ENCODE measurements at places on chromosomes 4 and X. TPM values are rescaled to one million over a fixed set of nuclear protein-coding genes. Genes with fewer than 3 reads are reported as not detected.

CCDC120 gene
- total RNA-seq: 1.7 TPM

ODAPH gene
- total RNA-seq: not detected

DSPP gene
- total RNA-seq: not detected

SPANXA1 gene
- total RNA-seq: not detected

METAP1 gene
- 56.2 TPM for total RNA-seq

SPON2 gene
- total RNA-seq: 19.8 TPM

OTC gene
- total RNA-seq: not detected

H2BW2 gene
- not detected for total RNA-seq

RGN gene
- 17.1 TPM for total RNA-seq

DNA sequence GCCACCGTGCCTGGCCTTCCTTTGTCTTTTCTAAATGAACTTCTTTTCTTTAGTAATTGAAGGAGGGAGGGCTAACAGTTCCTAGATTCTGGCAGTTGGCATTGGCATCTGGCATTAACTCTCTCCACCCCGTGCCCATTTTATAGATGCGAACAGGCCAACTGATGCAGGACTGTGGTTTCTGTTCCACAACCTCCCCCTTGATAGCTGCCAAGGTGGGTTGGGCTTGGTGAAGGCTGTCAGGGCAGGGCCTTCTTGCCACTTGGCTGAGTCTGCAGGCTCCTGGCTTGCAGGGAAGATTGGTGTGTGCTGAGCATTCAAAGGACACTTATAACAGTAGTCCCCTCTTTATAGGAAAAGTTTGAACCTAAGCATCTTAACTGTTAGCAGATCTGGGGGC lies 4.3 kb downstream of the SOWAHD start:
- DNase-seq: peak; percentile 51

DNA sequence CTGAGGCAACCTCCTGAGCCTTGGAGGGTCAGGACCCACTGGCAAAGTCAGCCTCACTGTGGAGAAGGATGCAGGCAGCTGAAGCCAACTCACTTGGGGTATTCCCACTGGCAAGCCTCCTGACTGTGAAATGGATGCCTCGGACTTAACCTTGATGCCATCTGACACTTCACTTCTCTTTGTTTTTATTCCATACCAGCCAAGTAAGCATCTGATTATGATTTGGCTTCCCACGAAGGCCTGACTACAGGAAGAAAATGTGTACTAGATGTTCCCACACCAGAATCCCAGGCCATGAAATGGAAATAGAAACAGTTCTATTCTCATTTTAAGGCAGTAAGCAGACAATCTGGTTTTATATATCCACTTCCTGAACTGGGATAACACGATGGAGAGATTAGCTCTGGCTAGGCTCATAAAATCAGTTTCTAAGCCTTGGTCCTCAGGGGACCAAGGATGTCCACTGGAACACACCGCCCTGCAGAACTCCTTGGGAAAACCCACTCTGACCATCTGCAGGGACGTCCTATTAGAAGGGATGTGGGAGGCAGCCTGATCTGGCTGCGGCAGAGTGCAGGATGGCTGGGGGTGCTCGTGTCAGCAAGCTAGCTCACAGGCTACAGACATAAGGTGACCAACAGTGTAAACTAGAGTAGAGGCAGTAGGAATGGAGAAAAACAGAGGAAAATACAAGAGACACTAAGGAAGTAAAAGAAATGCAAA lies 89.3 kb downstream of the TSPAN5 start:
- DNase-seq: no peak

- no peak for DNase-seq
Measured at GRCh38 chrX:15206306-15206705, 63.6 kb downstream of the ASB9 start.

GRCh38 chr4:45778514-45778913 lies 345.3 kb downstream of the GABRG1 start:
- DNase-seq: no peak

DNA sequence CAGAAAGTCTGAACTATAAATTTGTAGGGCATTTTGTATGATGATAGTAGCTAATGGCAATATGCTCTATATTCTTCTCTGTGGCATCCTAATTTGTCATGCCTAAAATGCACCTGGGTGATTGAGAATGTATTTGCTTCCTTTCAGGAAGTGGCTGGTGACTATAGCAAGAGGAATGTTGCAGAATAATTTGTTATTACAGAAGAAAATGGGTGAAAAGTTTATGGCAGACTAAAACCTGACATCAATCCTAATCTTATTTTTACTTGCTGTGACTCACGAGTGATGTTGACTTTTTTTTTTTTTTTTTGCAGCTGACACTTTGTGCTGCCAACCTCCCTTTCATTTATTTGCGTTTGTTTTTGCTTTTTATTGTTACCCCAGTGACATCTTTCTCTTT lies 141.1 kb downstream of the MSL3 start:
- DNase-seq: no peak

- no peak for DNase-seq
Measured at GRCh38 chr4:40458683-40459082, 123.5 kb downstream of the CHRNA9 start.

GRCh38 chr4:171812665-171813525 lies at the start of gene GALNTL6:
GALNTL6 (plus strand) TSS chr4:171813404.
- no peak for DNase-seq

- DNase-seq: no peak
Measured at GRCh38 chr4:182640932-182641331, 276.3 kb downstream of the DCTD start.

- no peak for DNase-seq
Measured at GRCh38 chr4:84792366-84793301, 173.9 kb downstream of the WDFY3 start.

- DNase-seq: no peak
Measured at GRCh38 chr4:53711926-53712325, 120.6 kb upstream of the LNX1 start.

GRCh38 chrX:54978448-54978847 lies 15.5 kb downstream of the PFKFB1 start:
- DNase-seq: no peak

GRCh38 chr4:76216524-76216923 lies 2.9 kb upstream of the SCARB2 start:
- no peak for DNase-seq

DNA sequence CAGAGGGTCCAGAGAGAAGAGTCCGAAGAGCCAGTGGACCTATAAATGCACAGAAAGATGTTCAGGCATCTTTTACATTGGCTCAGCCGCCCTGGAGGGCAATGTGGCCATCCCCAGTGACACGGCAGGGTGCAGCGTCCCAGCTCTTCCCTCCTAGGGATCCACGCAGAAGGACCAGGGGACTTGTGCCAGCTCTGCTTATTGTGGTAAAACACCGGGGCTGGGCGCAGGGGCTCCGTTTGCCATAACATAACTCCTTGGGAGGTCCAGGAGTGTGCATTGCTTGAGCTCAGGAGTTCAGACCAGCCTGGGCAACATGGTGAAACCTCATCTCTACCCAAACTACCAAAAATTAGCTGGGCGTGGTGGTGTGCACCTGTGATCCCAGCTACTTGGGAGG lies 70.2 kb downstream of the CPZ start:
- DNase-seq: no peak

- no peak for DNase-seq
Measured at GRCh38 chr4:76998251-76998901, 48.8 kb downstream of the SEPTIN11 start.

DNA sequence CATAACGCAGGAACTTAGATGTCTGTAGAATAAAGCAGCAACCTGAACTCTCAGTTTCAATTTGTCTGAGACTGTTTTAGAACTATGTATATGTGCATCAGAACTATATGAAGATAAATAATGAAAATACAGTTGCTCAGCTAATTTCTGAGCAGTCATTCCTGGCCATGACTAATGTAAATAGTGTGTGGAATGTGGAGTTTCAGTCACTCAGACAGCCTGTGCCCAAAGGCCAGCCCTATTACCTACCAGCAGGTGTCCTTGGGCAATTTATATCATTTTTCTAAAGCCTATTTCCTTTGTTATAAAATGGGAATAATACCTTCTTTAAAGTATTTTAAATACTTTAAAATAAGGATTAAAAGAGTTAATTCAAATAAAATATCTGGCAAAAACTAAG lies 56.0 kb upstream of the RELL1 start:
- no peak for DNase-seq

DNA sequence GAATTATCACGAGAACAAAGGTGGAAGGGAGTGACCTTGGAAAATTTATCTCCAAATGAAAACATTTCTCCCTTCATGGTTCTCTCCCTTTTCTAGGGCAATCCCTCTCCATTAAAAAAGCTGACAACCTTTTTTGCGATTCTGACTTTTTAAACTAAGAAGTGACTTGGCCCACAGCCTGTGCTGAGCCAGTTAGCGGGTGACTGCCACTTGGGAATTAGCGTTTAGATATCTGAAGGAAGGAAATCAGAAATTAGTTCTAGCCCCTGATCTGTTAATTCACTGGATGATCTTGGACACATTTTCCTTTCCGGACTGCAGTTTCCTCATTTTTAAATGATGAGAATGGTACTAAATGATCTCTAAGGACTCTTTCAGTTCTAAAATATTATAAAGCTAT lies 245.0 kb downstream of the FBXO8 start:
- DNase-seq: no peak

DNA sequence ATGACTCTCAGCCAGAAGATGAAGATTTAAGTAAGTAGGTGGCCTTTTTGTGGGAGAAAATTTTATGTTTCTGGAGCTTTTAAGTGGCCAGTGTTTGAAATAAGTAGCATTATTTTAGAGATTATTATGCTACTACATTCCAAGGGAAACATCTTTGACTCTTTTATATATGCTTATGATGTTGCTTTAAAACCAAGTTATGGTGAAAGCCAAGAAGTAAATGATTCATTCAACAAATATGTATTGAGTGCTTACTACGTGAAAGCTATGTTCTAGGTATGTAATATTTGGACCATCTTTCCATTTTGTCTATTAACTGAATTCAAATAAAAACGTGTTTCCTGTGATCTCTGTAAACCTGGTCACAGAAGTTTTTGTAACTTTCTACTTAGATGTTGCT lies 58.3 kb downstream of the ZFX start:
- no peak for DNase-seq
